Diencephalon (tissue), 1 donor: ENCODE measurements at places on chromosomes 6 and 20. TPM values are rescaled to one million over a fixed set of nuclear protein-coding genes. Genes with fewer than 3 reads are reported as not detected.

LHFPL5 gene
- total RNA-seq, result 2.1 TPM

C20orf202 gene
- total RNA-seq, result 0.46 TPM

ENPP5 gene
- total RNA-seq, result 13.6 TPM

TAGAP gene
- 1.6 TPM for total RNA-seq

GSTA2 gene
- total RNA-seq, result not detected

WFDC2 gene
- 9.0 TPM for total RNA-seq

MCHR2 gene
- total RNA-seq, result 1.6 TPM

NHSL1 gene
- total RNA-seq, result 24.0 TPM

KCNG1 gene
- total RNA-seq, result 22.8 TPM

C6orf58 gene
- total RNA-seq, result 1.2 TPM

HDGFL1 gene
- not detected for total RNA-seq

CNBD2 gene
- total RNA-seq, result 3.7 TPM

SNRNP48 gene
- total RNA-seq, result 16.6 TPM

SEMG1 gene
- not detected for total RNA-seq

PLA2G7 gene
- total RNA-seq, result 4.6 TPM

MACROD2 gene
- 43.1 TPM for total RNA-seq

ENPP4 gene
- 41.8 TPM for total RNA-seq

EDN1 gene
- 4.6 TPM for total RNA-seq

TBX18 gene
- 7.6 TPM for total RNA-seq

CALHM4 gene
- 0.46 TPM for total RNA-seq

CASP8AP2 gene
- 39.9 TPM for total RNA-seq

RAB32 gene
- 7.4 TPM for total RNA-seq

IMPG1 gene
- not detected for total RNA-seq

COL9A3 gene
- total RNA-seq, result 7.8 TPM

PTPRT gene
- total RNA-seq, result 41.5 TPM

C20orf141 gene
- total RNA-seq, result not detected

PRICKLE4 gene
- total RNA-seq, result 0.46 TPM

ELOVL5 gene
- total RNA-seq, result 70.4 TPM

ERVFRD-1 gene
- total RNA-seq, result not detected

AIF1 gene
- total RNA-seq, result 22.6 TPM

SNX21 gene
- 21.0 TPM for total RNA-seq

CUL7 gene
- total RNA-seq, result 17.3 TPM

SAYSD1 gene
- total RNA-seq, result 29.3 TPM

FGD2 gene
- total RNA-seq, result 3.2 TPM

KCNB1 gene
- 14.8 TPM for total RNA-seq

SPEF1 gene
- 5.1 TPM for total RNA-seq
